ENCODE measurements at places on chromosomes 6 and 20.

- DNase-seq: no peak
Measured at GRCh38 chr6:44512868-44513741, 125.6 kb downstream of the CDC5L start.

GRCh38 chr6:11645016-11645415 is 107.5 kb downstream of the TMEM170B start:
- no peak for DNase-seq

GRCh38 chr6:125853756-125854155 is 63.0 kb downstream of the NCOA7 start:
- DNase-seq: no peak

- DNase-seq: peak; percentile 24
Measured at GRCh38 chr20:33211817-33212424, 5.2 kb upstream of the BPIFA3 start.

DNA sequence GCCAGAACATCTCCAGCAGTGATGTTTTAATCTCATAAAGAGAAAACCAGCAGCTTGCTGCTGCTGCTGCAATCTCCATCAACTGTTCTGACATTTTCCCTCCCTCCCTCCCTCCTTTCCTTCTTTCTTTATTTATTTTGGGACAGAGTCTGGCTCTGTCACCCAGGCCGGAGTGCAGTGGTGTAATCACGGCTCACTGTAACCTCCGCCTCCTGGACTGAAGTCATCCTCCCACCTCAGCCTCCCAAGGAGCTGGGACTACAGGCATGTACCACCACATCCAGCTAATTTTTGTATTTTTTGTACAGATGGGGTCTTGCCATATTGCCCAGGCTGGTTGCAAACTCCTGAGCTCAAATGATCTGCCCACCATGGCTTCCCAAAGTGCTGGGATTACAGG is 5.7 kb downstream of the ELOVL5 start:
- DNase-seq: no peak

GRCh38 chr20:9081423-9081966 is 12.6 kb downstream of the PLCB4 start:
- no peak for DNase-seq

- DNase-seq: no peak
Measured at GRCh38 chr20:5349448-5349847, 32.7 kb upstream of the PROKR2 start.

DNA sequence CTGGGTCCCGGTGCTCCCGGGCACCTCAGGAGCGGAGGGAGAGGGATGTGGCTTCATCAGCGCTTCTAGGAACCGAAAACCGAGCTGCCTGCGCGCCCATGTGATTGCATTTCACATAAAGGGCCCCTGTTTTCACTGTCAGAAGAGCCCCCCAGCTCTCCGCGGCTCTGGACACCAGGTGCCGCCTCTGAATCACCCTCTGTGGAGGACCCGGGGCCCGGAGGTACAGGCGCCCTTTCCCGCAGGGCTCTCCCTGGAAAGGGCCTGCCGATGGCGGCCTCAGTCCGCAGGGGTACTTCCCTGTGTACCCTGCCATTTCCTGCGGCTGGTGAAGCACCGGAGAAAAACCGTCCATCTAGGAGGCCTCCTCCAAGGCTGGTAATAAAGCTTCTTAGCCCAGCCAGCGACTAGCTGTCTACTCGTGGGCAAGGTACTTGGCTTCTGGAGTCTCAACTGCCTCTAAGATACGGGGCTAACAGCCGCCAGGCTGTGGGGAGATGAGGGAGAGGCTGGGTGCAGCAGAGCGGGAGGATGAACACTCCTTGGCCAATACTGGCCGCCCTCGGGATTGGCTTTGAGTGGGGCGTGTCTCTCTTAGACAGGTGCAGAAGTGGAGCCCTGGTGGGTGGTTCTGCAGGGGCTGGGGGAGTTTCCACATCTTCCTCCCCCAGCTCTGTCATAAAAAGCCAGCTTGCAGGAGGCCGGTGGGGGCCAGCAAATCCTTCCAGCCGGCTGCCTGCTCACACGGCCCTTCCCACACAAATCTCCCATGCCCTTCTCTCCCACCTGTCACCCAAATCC is 1.6 kb downstream of the PPP1R16B start:
- peak; percentile 35 for DNase-seq

DNA sequence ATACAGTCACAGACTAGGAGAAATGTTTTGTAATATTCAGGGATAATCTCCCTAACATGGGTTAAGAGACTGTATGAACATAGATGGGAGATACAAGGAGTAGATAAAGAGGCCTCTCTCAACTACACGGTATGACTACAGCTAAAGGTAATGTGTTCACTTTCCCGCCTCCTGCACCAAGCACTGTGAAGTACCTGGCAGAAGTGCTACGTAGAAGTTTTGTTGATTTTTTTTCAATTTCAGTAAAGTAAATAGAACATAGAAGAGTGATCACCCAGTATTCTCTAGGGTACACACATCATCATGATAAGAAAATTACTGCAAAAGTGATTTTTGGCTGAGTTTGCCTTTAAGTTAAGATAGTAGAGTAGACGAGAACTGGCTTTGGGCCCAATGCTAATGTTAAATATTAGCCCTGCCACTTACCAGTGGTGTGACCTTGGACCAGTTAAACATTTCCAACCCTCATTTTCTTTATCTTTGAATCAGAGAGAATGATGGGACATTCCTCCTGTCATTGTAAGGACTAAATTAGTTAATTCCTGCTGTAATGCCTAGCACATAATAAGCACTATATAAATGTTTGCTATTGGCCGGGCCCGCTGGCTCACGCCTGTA is 183.6 kb downstream of the COL9A1 start:
- DNase-seq: no peak

- no peak for DNase-seq
Measured at GRCh38 chr6:159464816-159465215, 228.2 kb downstream of the SOD2 start.

- DNase-seq: no peak
Measured at GRCh38 chr20:21507400-21508229, 6.2 kb downstream of the NKX2-2 start.

DNA sequence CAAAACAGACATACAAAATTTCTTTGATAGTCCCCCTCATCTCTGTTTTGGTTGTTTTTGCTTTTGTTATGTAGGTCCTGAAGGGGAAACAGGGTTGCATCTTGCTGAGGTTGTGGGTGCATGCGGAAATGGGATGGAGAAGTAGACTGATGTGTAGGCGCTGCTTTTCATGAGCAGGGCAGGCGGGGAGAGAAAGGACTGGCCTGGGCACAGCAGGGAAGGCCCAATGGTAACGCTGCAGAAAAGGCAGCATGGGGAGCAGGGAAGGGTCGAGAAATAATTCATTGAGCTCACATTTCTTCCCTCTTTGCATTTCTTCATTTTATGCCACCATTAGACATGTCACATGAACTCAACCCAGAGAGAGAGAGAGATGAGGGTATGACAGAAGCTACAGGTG is 74.3 kb upstream of the CCN2 start:
- DNase-seq: no peak

DNA sequence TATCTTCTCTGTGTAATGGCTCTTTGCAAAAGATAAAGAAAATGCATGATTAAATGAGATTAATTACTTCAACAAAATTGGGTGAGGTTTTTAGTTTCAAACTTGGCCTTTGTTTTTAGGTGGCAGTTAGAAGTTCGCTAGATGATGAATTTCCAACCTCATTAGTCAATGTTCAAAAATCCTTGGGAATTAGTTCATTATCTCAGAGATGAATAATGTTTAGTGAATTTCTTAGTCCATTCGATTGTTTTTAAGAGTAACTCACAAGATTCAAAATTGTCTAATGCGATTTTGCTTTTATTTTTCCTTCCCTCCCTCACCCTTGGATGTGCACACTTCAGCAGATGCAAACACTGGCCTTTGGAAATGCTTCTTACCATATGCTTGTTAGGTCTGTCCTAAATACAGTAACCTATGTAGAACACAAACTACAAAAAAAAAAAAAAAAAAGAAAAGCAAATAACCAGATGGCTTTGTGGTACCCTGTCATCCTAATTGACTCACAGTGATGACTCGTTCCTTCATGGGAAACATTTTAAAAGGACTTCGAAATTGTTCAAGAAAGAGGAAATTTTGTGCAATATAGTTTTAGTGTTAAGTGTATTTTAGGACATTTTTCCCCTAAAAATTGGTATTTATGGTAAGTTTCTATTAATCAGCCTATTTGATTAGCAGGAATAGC is 66.7 kb downstream of the FAM229B start:
- DNase-seq: no peak

DNA sequence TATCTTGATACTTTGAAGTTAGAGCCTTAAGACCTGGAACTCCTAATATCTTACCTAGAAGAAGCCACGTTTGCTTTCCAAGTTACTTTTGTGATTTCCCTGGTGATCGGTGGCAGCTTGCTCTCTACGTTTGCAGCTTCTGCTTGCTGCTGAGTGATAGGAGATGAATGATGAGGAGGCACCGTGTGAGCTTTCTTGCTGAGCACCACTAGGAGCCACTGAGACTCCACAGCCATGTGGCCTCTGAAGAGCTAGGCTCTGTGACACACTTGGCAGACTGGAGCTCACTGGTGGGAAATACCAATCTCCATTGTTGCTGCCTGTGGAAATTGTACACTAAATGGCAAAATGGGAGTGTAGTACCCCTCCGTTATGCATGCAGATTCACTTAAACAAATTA is 161.8 kb downstream of the IBTK start:
- no peak for DNase-seq

DNA sequence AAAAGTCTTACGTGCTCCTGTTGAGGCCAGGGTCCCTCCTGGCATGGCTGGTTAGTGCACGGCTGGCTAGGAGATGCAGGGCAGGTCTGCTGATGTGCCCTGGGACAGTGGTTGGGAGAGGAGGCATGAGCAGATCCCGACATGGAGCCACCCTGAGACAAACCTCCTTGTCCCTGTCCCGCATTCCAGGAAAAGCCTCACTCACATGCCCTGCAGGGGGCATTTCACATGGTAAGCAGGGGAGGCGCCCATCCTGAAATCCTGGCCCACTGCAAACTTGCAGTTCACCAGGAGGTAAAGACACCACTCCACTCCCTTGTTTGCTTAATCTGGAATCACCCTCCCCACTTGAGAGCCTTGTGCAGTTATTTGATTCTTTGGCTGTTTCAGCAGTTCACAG is 116.7 kb upstream of the SLC24A3 start:
- DNase-seq: no peak

- no peak for DNase-seq
Measured at GRCh38 chr20:25738198-25738597, 41.5 kb upstream of the ZNF337 start.

DNA sequence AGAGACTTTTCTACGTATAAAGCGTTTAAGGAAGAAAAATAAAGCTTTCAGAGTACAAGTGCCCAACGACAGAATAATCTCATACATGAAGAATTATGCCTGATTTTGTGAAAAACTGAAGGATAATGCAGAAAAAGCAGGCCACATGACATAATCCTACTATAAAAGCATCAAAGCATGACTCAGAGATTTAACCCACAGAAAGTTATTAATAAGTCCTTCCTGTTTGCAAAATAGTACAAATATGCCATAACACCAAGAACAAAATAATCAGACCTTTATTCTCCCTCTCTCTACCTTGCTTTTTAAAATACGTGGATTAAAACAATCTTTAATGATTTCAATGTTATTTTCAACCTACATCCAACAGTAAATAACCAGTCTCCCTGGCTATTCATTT is 118.6 kb upstream of the BCLAF1 start:
- no peak for DNase-seq

DNA sequence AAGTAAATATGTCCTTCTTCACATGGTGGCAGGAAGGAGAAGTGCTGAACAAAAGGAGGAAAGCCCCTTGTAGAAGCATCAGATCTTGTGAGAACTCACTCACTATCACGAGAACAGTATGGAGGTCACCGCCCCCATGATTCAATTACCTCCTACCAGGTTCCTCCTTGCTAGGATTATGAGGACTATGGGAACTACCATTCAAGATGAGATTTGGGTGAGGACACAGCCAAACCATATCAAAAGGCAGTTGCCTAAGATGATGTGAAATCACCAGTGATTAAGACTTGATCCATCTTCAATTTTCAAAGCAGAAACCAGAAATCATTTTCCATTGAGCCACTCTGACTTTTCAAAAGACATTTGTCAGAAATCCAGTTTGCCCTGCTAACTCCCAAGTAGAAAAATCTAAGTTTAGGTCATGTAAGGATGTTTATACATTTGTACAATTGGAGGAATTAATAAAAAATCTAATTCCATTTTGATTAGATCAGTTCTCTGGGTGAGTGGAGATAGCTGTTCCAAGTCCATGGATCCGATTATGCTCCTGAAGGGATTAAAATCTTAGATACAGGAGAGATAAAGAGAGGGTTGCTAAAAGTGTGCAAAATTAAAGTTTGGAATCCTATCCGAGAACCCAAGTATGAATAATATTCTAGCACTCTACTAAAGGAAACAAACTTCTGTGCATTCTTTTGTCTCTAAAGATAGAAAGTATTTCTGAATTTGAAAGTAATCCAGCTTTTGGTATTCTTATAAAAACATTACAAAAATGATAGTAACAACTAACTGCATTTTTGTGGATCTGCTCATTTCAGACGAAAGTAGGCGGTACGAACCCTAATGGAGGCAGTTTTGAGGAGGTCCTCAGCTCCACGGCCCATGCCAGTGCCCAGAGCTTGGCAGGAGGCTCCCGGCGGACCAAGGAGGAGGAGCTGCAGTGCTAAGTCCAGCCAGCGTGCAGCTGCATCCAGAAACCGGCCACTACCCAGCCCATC is 39.5 kb downstream of the HDDC2 start:
- no peak for DNase-seq

- peak; percentile 4 for DNase-seq
Measured at GRCh38 chr20:21101453-21101931, 4.7 kb downstream of the LINC00237 start.

DNA sequence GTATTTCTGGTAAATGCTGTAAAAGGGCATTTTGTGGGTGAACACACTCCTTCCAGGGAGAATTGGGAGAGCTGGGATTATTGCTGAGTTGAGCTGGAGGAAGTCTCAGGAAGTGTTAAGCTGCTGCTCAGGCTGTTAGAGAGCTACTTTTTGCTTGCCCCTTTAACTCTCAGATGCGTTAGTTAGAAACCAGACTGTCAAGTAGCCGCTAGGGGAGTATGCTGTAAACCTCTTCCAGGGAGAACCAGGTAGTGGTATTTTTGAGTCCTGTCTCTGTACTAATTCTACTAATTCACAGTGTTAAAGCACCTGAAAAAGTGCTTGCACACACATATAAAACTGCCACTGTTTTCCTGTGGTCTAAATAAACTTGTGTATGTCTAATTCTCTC is 6.6 kb upstream of the GFRAL start:
- DNase-seq: no peak

GRCh38 chr20:63847237-63848002 is 13.9 kb upstream of the ABHD16B start:
- DNase-seq: no peak

- no peak for DNase-seq
Measured at GRCh38 chr6:116313101-116313776, 33.5 kb upstream of the TSPYL1 start.

Data from CD4-positive, alpha-beta T cell treated with Interleukin-6 for 4 hours (primary cell).